ENCODE measurements at places on chromosomes 1 and 21.

- DNase-seq = no peak
Measured at GRCh38 chr1:30449428-30450147, 273.8 kb downstream of the MATN1 start.

- DNase-seq = no peak
Measured at GRCh38 chr21:28758042-28758882, 234.4 kb downstream of the LTN1 start.

GRCh38 chr1:247329097-247329617 is 2.5 kb downstream of the ZNF496 start:
- DNase-seq = no peak

DNA sequence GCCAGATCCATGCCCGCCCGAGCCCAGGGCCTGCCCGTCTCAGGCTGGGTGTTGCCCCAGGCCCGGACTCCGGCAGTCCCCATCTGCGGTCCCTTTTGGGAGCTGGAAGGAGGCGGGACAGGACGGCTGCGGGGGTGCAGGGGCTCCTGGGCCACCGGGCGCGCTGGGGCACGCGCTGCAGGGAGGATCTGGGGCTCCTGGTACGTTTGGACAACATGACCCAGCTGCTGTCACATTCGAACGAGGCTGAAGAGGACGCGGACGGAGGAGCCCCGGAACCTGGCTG is 6.6 kb upstream of the CALML6 start:
- DNase-seq = no peak

DNA sequence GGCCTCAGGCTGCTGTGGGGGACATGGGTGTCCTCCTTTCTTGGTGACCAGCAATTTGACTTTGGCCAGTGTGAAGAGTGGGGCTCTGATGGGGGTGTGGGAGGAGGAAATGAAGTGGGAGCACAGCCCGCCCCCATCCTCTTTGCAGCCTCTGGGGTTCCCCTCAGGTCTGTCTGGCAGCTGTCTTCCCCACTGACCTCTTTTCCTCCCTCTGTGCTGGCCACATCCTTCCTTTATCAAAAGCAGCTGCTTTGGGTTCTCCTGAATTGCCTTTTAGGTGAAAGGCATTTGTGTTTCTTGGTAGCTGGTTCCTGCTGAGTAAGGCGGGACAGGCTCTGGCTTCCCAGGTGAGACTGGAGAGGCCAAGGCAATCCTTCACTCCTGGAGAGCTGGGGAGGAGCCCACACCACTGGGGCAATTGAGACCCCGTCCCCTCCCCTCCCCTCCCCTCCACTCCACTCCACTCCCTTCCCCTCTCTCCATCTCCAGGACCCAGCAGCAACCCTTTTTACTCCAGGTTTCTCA is 24.9 kb downstream of the PCAT6 start:
- DNase-seq = peak; percentile 35

- DNase-seq = no peak
Measured at GRCh38 chr1:65141394-65141793, 6.6 kb upstream of the AK4 start.

DNA sequence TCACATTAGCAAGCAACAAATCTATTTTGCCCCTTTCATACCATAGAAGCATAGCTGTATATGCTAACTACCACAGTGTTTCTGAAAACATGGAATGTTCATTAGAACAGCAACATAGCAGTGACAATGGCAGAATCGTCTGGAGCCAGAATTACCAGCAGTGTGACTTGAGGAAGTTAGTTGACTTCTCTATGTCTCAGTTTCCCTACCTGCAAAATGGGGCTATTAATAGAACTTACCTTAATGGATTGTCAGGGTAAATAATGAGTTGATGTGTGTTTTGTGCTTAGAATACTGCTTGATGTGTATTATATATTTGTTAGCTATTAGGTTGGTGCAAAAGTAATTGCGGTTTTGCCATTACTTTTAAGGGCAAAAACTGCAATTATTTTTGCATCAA is 14.8 kb upstream of the GJA9 start:
- no peak for DNase-seq

- peak; percentile 35 for DNase-seq
Measured at GRCh38 chr1:111690306-111690617, 48.9 kb downstream of the INKA2 start.

DNA sequence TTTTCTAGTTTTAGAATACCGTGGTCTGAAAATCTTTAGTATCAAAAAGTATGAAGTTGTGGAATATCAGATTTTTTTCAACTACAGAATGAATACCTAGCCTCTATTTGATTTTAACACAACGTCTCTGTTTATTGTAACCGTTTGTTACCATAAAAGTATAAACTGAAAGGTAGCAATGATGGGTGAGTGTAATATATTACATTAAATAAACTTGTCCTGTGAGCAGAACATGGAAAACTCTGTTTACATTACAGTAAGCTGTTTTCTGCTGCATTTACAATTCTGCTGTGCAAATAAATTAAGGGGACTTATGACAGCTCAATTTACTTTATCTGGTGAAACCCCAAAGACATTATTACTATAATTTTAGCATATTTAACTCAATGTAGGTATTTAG is 62.5 kb downstream of the CHRM3 start:
- DNase-seq = no peak

DNA sequence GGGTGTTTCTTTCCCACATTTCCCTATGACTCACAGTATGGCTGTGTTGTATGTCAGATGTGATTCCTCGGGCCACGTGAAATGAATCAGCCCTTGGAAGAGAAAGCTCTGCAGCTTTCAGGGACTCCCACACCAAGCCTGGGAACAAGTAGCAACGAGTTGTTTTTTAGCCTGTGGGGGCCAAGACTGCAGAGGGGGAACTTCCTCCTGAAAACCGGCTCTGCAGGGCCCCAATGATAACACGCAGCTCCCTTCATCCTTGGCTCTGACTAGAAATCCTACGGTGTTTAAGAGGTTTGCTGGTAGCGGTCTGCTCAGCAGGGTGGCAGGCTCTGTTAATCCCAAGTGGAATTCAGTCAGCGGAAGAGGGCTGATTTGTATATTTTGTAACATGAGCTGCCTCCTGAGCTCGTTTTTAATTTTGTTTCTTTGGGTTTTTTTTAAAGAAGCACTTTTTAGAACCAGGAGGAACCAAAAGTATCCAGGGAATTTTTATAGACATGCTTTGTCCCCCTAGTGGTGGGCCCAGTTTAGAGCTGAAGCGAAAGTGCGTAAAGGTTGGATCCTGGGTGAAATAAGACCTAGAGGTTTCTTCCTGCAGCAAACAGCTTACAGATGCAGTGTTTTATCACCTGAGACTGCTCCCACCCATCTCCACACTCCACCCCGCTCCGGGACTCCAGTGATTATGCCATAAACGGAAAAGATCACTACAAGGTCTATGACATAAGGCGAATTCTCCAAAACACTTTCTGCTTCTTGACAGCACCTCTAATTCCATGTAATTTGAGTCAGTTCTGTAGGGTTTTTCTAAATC is 48.8 kb downstream of the LAMC2 start:
- DNase-seq = peak; percentile 7

DNA sequence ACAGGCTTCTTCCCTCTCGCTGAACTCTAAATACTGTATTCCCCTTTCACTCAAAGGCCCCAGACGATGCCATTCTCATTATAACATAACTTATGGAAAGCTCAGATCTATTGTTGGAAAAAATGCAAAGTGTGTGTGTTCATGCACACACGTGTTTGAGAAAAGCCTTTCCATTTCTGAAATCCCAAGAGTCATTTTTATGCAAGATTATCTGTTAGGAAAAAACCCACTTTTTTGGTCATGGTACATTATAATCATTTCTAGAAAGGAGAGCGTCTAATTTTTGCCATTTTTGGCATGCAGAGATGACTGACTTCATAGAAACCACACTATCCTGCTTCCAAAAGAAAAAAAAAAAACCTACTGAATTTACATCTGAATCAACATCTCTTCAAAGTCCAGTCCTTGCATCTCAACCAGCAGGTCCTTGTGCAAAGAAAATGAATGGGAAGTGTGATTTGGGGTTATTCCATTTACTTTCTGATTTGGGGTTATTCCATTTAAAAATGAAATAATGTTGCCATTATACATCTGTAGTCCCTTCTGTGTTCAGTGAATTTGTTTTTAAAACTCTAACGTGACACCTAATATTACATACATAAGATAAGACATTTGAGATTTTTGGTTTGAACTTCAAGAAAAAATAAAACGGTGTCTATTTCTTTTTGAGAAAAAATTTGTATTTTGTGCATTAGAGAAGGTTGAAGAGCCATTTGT is 150.3 kb downstream of the DHRS3 start:
- DNase-seq = no peak

DNA sequence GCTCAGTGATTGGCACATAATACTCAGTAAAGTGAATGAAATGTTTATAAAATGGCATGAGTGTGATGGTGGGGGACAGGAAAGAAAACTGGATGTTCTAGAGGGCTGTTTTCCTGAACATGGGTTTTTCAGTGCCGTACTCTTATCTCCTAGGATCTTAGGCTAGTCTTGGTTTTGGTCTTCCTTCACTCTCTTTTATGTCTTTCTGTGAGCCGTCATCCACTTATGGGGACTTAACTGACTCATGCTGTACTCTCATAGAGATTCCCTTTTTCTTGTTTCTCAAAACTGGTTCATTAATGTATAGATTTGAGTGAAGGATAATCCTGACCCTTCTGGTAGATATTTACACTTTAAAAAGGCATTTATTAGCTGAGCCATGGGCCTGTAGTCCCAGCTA is 16.6 kb downstream of the AGO3 start:
- no peak for DNase-seq

GRCh38 chr1:8390707-8391106 is 72.8 kb downstream of the SLC45A1 start:
- no peak for DNase-seq

DNA sequence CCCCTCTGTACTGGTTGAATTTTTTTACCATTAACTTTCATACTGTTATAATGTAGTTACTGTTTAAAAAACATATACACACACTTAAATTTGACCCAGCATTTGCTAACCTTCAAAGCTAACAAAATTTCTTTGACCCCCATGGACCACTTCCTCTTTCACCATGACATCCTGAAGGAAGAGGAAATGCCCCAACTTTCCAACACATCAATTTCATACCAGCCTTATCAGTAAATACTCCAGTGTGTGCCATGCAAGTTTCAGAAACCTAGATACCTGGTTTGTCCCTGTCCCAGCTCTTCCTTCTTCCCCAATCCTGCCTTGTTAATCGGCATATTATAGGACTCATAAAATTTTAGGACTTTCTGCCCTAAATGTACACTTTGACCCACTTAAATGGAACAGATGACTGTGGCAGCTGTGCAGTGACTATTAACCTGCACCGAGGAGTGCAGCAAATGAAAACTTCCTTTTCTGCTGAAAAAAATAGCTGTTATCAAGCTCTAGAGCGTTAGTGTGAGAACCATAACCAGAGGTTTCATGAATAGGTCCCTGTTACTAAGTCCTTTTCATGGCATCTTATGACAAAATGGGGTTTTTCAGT is 54.1 kb downstream of the DTL start:
- DNase-seq = peak; percentile 18

DNA sequence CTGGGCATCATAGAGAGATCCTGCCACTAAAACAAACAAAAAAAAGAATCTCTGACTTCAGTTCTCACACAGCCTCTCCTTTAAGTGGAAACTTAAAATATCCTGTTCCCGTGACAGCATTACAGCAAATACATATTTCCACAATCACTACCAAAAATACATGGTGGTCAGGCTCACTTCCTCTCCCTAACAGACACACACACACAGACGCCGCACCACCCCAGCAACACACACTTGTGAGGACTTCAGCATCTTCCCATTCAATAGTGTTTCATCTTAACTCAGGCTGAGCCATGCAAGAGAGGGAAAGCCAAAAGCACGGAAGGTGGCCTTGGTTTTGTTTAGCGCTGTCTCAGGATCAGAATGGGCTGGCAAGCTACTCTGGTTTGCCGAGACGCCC is 21.9 kb downstream of the KIAA1614 start:
- DNase-seq = peak; percentile 42

- no peak for DNase-seq
Measured at GRCh38 chr1:10299151-10299550, 88.8 kb downstream of the KIF1B start.

- DNase-seq = no peak
Measured at GRCh38 chr1:68197891-68198290, 34.4 kb downstream of the WLS start.

- peak; percentile 79 for DNase-seq
Measured at GRCh38 chr1:30801771-30802198, 44.2 kb upstream of the LAPTM5 start.

- peak; percentile 57 for DNase-seq
Measured at GRCh38 chr1:213122514-213122929, 71.5 kb downstream of the RPS6KC1 start.

- peak; percentile 86 for DNase-seq
Measured at GRCh38 chr1:53367503-53368313, 39.8 kb upstream of the LRP8 start.

DNA sequence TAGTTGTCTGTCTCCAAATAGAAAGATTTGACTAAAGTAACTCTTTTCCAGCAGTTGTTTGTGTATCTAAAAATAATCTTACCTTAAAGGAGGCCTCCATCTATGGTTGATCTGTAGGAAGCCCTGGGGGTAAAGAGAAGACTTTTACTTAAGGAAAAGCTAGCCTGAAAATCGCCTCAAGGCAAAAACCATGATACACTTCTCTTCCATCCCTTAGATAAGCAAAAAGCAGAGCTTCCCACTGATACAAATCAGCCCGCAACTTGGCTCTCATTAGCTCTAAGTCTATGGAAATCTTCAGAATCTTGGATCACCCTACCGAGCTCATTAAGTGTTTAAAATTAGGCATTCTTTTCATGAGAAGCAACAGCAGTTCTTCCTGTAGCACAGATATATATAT is 576.9 kb upstream of the PTBP2 start:
- DNase-seq = no peak

- DNase-seq = no peak
Measured at GRCh38 chr1:114536043-114536442, 25.0 kb upstream of the TRIM33 start.

- DNase-seq = no peak
Measured at GRCh38 chr1:85404408-85404807, 60.6 kb downstream of the DDAH1 start.

- no peak for DNase-seq
Measured at GRCh38 chr1:184082541-184083415, 31.2 kb downstream of the TSEN15 start.

GRCh38 chr1:59176471-59176870 is 120.4 kb upstream of the FGGY start:
- DNase-seq = peak; percentile 16

DNA sequence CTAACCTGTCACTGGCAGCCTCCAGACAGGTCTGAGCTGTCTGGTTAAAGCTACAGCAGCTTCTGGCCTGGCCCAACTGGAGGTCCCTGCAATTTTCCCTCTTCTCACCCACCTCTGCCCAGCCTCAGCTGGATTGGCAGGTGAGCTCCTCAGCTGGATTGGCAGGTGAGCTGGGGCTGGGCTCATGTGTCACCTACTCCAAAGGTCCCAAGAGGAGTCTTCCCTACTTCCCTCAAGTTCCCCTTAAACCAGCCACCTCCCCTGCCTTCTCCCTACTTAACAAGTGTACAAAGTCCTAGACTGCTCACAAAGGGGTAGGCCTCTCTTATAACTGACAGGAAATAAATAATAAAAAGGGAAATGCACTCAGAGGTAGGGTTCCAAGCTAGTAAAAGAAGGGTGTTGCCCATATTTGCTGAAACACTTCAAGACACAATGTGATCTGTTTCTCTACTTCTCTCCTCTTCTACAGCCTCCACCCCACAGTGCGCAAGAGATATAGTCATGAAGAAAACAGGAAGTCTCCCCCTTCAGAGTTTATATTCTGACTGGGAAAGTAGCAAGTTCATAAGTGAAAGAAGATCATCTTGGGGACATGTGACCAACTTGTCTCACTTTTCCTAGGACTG is at the start of gene GPA33:
TSS of gene GPA33 (minus strand) at position 64 of the 629 bp plus-strand sequence. CDS start 90 bp downstream, outside the sequence.
- peak; percentile 87 for DNase-seq

Measured in KBM-7 (cell line).